ENCODE measurements at places on chromosomes 1 and 21.

DNA sequence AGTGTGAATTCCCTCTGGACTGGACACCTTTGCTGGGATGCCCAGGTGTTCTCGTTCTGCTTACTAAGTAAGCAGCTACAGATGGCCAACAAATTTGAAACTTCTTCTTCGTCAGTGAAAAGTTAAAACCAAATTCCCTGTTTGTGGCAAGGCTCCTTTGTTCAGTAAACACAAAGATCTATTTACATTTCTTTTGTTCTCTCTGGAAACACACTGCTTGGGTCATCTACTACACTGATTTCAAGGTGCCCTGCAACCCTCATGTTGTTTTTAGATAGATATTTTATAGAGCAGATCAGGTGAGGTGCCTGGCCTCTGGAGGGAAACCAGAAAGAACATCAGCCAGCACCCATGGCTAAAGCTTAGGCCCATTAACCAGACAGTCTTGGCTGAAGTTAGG is 157.2 kb upstream of the UBE2U start:
- DNase-seq = no peak

DNA sequence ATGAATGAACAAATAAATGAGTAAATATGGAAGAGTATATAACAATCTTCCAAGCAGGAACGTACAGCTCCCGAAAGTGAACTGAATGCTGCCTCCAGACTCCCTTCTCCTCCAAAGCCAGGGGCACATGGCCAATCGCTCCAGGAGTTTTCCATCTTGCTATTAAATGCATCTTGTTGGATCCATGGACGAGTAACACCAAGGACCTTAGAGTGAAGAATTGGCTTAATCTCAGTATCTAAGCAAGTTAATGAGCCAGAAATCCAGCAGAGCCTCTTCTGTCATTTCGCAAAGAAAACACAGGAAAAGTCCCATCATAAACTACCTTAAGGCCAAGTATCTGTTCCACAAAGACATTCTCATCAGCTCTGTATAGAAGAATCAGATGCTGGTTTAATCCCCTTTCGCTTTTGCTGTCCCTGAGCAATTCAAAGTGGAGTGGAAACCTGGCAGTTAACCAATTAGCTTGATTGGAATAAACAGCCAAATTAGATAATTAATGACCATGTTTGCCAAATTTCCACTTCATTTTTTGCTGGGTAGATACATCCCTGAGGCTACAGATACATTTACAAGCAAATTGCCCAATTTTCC is 116.0 kb downstream of the MIS18A start:
- DNase-seq = no peak

GRCh38 chr1:85582687-85583591 is 2.4 kb downstream of the CCN1 start:
- peak; percentile 10 for DNase-seq

- no peak for DNase-seq
Measured at GRCh38 chr1:163789911-163790310, 468.2 kb downstream of the NUF2 start.

DNA sequence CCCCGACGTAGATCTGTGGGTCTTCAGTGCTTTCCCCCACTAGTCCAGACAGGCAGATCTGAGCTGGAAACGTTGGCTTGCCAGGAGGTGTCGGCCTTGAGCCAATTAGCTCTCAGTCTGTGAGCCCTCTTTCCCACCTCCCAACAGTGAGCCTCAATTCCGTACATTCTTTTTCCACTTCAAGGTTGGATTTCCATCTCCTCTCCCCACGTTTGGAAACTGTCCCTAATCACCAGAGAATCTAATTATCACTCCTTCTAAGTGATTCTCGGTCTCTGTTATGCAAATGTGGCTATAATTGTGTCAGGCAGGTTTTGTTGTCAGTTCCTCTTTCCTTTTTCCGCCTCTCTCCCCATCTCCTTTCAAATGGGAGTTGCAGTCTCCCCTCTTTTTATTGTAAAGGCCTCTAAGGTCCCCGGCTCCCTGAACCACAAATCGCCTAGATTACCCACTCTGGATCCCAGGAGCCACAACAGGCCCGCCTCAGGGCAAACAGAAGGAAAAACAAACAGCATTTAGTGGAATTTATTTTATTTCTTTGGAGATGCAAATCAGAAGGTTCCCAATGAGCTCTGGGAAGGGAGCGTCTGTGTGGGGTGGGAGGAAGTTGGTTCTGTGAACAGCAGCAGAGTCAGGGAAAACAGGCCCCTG is 29.4 kb upstream of the LRRN2 start:
- DNase-seq = peak; percentile 17

DNA sequence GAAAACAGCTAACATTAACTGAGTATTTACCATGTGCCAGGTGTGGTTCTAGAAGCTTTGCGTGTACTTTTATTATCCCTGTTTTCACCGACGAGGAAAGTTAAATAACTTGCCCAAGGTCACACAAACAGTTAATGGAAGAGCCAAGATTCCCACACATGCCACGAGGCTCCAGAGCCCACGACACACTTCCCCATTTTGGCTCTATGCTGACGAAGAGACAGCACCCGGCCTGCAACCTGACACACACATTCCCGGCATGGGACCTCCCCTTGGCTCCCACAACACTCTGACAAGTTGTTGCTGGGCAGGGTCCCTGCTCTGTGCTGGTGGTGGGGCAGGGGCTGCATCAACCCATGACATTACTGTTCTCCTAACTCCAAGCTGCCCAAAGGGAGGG is 52.8 kb downstream of the RAP1GAP start:
- no peak for DNase-seq

DNA sequence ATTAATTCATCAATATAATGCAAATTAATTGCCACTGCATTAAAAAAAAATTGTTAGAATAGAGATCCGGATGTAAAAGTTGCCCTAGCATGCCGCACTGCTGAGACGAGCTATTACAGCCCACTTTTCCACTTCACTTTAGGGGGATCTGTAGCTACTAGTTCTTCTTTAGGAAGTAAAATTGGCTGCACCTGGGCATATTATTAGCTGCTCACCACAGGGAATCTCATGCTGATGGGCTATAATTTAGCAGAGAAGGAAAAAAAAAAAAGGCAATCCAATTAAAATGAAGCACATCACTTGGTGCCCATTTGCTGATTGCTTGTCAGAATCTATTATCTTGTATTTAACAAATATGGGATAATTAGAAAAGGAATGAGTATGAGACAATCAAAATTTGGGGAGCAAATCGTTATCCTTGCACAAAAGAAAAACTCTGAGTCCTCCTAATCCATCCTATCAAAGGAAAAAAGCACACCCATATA is 233.4 kb downstream of the DSCAM start:
- no peak for DNase-seq

DNA sequence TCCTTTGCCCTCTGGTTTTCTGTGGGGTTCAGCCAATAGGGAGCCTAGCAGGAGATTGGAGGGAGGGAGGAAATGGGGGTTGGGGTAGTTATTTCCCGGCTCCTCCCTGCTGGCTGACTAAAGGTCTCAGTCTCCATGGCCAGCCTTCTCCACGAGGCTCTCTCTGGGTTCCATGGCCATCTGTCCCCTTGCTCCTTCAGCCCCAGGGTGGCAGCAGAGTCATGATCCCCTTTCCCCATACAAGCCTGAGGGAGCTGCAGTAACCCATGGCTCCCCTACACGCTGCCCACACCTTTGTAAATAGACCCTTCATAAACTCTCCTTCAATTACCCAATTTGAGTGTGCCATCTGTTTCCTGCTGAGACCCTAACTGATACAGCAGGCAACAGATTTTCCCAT is 176.1 kb upstream of the CSF3R start:
- DNase-seq = no peak

DNA sequence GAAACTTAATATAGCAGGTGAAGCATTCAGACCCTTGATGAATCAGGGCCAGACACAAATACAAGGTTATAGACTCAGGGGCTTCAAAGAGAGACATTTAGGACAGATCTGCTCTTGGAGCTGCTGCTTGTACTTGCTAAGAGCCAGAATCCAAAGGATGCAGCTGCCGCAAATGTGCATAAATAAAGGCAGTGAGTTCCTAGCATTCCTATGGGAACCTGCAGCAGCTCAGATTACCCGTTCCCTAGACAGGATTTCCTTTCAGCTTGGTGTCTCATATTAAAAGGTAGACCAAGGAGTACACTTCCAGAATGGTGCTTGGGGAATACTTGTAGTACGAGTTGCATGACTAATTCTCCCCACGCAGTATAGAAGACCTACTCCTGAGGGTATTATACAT is 9.7 kb upstream of the LRRC53 start:
- peak; percentile 40 for DNase-seq

DNA sequence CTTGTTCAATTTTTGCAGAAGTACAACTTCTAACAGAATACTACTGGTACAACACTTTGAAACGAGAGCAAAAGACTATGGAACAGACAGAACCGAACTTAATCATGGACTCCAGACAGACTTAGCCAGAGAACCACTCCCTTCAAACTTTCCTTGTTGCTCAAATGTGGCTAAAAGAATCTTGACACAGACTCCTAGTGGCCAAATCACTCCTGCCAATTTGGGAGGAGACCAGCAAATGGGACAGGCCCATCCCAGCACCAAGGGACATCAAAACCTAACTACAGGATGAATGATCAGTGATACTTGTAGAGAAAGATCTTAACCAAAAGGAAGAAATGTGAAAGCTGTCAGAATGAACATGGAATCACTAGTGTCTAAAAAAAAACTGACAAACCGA is 154.0 kb downstream of the MATN1 start:
- no peak for DNase-seq
